ENCODE measurements at places on chromosomes 3 and 15.

GRCh38 chr3:37653466-37653865 is 208.2 kb upstream of the CTDSPL start:
- DNase-seq: no peak

DNA sequence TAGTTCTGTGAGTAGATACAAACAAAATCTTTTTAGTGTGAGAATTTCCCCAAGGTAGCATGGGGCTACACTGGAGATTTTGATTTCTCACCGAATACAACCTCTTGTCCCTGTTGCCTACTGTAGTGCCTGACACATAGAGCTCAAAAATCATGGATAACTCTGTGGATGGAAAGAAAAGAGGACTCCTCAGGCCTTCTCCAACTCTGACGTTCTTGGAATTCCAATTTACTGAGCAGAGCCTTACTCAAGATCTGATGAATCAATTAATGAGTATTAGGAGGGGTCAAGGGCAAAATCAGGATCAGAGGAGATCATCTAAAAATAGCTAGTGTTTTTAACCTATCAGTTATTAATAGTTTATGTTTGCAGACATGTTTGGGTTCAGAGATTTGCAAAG is 46.7 kb upstream of the PYDC2 start:
- no peak for DNase-seq

- no peak for DNase-seq
Measured at GRCh38 chr3:156218353-156218744, 98.0 kb downstream of the KCNAB1 start.

DNA sequence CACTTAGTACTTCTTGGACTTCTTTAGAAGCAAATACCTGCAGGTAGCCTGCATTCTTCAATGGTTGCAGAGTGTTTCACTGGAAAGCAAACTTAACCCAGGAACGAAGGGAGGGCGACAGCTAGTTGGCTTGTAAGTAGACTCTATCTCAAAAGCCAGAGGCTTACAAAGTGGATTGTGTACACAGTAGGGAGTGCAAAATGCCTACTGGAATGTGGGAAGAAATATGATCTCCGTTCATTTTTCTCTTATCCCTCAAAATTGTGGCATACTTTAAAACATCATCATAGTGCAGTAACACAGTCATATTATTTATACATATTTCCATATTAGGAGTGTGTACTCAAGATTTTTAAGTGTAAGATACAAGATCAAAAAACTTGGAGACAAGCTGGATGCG is 155.7 kb downstream of the LIPC start:
- DNase-seq: no peak

GRCh38 chr3:48084929-48085328 is 68.7 kb upstream of the MAP4 start:
- DNase-seq: no peak

GRCh38 chr3:117602058-117602644 is 892.6 kb downstream of the TUSC7 start:
- DNase-seq: no peak

GRCh38 chr3:11464356-11464755 is 179.4 kb downstream of the VGLL4 start:
- no peak for DNase-seq

DNA sequence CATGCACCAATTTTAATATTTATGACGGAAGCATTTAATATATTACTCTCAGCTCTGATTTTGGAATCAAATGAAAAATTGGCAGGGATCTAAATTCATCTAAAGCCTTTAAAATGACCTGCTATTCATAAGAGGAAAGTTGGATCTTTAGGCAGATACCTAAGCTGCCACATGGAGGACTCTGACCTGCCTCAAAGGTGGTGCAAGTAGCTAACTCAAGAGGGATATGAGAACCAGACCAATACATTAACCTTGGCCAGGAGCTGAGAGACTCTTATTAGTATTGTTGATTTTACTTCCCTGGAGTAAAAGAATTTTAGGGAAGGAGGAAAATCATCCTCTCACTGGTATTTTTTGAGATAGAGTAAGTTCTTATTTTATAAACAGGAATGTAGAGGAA is 17.7 kb downstream of the ZNF654 start:
- no peak for DNase-seq

DNA sequence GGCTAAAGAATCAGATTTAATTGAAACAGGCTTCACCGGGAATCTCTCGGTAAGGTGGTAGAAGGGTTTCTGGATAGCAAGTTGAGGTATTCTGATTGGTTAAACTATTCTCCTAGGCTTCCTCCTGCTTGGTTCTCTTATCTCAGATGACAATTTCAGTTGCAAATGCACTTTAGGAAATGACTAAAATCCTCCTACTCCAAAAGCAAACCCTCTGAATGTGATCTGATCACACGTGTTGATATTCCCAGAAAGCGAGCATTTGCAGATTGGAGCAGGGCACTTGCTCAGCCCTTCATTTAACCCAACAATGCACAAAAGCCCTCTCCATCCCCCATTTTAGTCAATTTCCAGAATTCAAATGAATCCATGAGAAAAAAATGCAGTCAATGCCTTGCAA is 55.6 kb upstream of the ICE2 start:
- no peak for DNase-seq

- DNase-seq: no peak
Measured at GRCh38 chr3:159960188-159961148, 28.2 kb upstream of the IL12A start.

DNA sequence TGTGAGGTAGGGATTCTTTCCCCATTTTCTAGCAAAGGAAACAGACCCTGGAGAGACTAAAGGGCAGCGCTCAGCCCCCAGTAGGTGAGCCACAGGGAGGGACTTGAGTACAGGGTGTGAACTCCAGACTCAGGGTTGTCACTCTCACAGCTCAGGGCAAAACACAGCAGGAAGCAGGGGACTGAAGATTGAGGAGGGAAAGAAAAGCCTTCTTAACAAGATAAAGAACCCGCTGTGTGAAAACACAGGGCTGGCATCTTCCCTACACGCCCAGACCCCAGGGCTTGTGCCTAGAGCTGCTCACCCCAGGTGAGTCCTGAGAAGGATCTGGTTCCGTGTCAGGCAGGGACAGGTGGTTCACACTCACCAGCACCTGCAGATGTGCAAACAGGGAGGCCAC is 59.6 kb downstream of the ABTB1 start:
- no peak for DNase-seq

GRCh38 chr15:94052711-94053110 is 178.7 kb upstream of the MCTP2 start:
- no peak for DNase-seq

DNA sequence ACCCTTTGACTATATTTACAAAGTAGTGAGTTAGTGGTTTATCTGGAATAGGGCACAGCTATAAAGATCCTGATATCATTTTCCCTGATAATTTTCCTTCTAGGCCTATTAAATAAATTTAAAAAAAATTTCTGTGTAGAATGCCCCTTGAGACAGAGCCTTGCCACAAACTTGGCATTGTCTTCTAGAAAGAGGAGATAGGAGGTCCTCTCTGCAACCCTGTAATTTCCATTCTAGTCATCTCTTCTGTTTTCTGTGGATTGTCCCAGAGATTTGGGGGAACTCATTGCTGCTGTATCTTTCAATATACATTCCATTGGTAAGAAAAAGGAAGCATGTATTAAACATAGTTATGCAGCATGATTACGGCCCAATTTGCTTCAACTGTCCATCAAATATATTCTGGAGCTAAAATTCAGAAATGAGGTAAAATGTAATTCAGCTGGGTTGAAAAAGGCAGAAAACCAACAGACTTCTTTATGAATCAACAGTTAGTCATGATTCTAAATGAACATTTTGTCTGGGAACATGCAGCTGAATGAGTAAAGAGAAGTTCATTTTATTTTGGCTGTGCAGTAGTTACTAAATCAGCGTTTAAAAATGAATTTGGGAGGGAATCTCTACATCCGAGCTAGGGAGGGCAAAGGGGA is 401.1 kb downstream of the NAALADL2 start:
- no peak for DNase-seq

- DNase-seq: no peak
Measured at GRCh38 chr3:42012383-42012934, 50.6 kb upstream of the ULK4 start.

- no peak for DNase-seq
Measured at GRCh38 chr3:177893331-177893730, 642.9 kb upstream of the KCNMB2 start.

GRCh38 chr3:9231006-9231405 is 18.4 kb downstream of the SRGAP3 start:
- no peak for DNase-seq

GRCh38 chr3:62416144-62416543 is 42.8 kb upstream of the FEZF2 start:
- DNase-seq: no peak

DNA sequence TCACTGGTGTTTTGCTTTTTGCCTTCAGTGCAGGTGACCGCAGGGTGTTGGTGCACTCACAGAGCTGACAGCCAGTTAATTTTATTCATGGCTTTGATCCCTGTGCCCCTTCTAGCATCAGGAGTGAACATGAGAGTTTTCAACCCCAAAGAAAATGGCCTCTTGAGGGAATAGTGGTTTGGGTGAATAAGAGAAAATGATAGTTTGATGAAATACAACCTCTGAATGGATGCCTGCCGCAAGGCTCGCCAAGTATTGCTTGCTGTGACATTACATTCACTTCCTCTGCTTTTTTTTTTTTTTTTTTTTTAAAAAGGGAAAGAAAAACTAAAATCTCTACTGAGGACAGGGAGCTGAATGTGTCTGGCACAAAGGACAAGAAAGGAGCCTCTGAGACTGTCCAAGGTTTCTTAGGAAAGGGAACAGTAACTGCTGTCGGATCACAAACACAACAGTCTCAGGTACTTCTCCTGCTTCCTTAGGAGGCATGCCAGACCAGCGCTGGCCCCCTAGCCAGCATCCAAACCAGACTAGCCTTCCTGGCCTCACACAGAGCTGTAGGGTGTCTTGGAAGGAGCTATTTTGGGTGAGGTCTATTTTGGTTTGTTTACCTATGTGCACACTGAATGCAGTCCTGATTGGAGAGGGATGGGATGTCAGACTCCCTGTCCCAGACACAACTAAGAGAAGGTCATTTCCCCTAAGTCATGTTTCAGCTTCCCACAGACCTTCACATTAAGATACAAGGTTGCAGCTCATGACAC is 29.0 kb downstream of the CCDC80 start:
- no peak for DNase-seq

GRCh38 chr3:122955916-122956692 is 71.5 kb downstream of the SEMA5B start:
- no peak for DNase-seq

GRCh38 chr15:85581495-85581894 is 201.1 kb downstream of the AKAP13 start:
- no peak for DNase-seq

- DNase-seq: no peak
Measured at GRCh38 chr3:153431076-153431475, 269.1 kb downstream of the RAP2B start.

DNA sequence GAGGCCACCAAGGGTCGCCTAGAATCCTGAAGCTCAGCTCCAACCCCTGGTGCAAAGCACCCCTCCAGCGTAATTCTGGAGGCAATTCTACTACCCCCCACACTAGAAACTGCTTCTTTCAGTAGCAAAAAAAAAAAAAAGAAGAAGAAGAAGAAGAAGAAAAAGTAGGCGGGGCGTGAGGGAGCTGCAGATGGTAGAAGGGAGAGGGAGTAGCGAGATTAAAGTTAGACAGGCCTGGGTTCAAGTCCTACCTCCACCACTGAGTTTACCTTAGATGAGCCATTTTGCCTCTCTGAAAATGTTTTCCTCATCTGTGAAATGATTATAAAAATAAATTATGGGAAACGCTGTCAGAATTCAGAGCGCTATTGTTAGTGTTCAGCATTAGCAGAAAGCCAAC is 913 bp downstream of the FAM174B start:
- DNase-seq: no peak

GRCh38 chr15:61489571-61489970 is 260.5 kb upstream of the RORA start:
- no peak for DNase-seq

GRCh38 chr3:148379763-148380382 is 317.8 kb upstream of the AGTR1 start:
- DNase-seq: no peak

GRCh38 chr3:123842711-123843110 is 41.4 kb downstream of the MYLK start:
- no peak for DNase-seq

DNA sequence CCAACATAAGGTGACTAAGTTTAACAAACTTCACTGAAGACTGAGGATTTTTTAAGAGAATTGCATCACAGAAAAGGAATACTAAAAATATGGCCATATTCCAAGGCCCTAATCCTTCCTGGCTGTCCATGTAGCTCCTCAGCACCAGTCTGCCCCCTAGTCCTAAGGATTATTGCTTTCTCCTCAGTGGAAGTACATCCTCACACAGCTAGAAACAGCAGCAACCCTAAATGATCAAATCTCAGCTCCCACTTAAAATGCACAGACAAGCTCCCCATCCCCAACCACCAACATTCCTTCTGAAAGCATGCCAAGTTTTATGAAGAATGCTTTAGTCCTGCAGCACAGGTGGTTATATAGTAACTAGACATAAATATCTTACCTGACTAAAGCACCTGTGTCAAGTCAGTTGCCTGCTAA is 14.7 kb downstream of the ST3GAL6 start:
- DNase-seq: no peak

DNA sequence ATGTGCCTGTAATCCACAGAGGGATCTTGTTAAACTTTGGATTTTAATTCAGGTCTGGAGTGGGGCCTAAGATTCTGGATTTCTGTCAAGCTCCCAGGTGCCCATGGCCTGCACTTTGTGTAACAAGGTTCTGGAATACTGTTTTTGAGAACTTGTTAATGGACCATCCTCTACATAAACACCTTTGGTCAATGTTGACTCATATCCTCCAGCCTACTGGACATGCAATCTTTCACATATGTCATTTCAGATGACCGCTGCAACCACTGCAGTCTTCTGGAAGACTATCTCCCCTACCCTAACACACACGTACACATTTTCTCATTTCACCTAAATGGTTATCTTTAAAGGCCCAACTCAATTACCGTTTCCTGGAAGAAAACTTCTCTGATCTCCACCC is 302.1 kb upstream of the TPRG1 start:
- DNase-seq: no peak

DNA sequence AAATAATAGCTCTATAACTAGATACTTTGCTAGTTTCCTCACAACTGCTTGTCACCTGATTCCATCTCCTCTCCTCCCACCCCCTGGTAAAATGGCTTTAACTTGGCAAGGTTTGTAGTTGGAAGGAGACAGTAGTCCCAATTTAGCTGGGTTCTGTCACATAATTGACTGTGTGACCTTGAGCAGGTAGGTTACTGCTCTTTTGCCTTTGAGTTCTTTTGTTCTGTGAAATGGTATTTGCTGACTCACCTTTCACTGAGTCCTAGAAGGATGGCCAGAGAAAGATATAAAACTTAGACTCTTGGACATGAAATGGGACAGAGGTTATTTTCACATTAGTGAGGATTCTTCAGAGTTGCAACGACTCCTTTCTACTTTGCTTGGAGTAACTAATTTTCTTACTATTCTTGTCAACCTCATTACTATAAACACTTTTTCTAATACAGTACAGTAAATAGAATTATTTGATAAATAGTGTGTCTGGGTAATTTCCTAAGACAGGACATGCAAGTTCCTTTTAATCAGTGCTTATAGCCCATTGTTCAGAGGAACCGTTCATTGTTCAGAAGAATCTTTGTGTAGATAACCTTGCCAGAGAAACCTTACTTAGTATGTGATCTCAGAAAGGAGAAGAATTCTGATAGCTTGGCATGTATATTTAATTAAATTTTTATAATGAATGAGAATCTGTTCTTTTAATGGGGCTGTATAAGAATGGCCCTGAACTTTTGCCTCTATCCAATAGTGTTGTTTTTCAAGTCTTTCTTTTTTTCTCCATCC is 14.3 kb downstream of the AKAP13 start:
- DNase-seq: no peak

GRCh38 chr3:19270481-19270880 is 122.2 kb downstream of the KCNH8 start:
- no peak for DNase-seq
